Right lung (tissue), 10 donors: ENCODE measurements at places on chromosomes 12 and 14. TPM values are rescaled to one million over a fixed set of nuclear protein-coding genes. Genes with fewer than 3 reads are reported as not detected.

LALBA gene
- not detected for polyA plus RNA-seq

LRRC74A gene
- polyA plus RNA-seq, result 0.33 TPM

DNA sequence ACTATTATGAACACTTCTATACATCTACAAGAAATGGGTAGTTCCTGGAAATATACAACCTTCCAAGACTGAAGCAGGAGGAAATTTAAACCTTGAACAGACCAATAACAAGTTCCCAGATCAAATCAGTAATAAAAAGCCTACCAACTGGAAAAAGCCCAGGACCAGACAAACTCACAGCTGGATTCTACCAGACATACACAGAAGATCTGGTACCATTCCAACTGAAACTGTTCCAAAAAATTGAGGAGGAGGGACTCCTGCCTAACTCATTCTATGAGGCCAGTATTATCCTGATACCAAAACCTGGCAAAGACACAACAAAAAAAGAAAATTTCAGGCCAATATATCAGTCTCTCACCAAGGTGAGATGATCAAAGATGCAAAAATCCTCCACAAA is 189.4 kb downstream of the RPS29 start:
- DNase-seq, result peak; percentile 7

GRCh38 chr14:20138520-20138919 is at the start of gene OR4N5:
Gene OR4N5 (plus strand): TSS chr14:20138820. CDS start chr14:20143736, 4,916 bp downstream.
- no peak for DNase-seq

C1RL gene
- 55.4 TPM for polyA plus RNA-seq

DNA sequence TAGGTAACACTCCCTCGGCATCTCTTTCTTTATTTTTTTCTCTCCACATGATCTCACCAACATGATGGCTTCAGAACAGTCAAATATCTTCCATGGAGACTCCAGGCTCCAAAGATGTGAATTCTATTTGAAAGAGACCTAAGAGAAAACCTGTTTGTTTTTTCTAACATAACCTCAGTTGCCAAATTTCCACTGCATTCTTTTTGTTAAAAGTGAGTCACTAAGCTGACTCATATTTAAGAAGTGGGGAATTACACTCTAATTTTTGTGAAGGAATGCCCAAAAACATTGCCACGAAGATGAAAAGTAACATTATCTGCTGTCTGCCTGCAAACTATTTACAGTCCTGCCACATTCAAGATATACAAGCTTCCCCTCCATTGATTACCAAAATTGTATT is 1337.6 kb downstream of the LRFN5 start:
- no peak for DNase-seq
